Stimulated activated CD8-positive, alpha-beta memory T cell treated with anti-CD3 and anti-CD28 coated beads, Interleukin-4, amount 100 ng/mL, for 1 hour (primary cell): ENCODE measurements at places on chromosomes 1 and 21.

DNA sequence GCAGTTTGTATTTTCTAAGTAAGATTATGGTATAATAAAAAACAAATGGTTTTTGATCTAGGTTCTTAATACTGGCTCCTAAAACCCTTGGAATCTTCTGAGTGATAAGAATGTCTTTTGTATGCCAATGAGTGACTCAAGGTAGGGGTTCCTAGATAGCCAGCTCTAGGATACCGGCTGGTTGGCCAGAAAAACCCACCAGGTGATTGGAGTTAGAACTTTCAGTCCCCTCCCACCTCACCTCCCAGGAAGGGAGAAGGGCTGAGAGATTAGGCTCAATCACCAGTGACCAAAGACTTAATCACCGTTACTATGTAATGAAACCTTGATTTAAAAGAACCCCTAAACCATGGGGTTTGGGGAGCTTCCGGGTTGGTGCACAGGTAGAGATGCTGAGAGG lies 8.7 kb upstream of the BRDT start:
- no peak for DNase-seq

DNA sequence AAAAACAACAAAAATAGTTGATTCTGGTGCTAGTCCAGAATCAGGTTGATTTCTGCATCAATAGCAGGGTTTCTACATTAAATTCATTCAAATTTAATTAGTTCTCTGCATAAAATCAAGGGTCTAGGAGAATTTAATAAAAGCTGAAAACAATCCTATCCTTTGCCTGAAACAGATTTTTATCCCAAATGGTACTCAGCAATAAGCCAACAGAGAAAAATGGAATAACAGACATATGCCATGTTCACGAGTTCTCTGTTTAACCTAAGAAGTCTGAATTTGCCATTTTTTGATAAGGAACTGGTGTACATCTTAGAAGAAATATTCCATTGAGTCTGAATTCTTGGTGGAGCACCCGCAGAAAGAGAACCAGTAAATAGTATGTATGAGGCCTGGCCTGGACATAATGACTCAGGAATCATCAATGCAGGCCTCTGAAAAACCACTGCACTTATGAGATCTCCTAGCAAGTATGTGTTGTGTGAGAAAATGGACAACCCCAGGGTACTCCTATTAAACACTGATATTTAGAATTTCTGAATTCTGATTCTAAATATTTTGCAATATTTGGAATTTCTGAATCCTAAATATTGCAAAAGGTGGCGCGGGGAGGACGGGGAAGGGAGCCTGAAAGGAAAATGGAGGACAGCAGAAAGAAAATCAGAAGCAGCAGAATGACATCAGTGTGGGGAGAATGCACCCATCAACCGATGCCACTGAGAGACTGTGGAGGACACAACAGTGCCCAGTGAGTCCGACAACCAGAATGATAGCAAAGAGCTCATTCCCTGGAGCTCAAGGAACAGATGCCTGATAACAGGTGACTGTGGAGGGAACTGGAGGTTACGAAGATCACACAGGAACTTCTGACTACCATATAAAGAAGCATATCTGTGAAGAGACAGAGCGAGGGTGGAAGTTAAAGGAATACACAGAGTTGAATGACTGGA lies 97.6 kb downstream of the APP start:
- no peak for DNase-seq

DNA sequence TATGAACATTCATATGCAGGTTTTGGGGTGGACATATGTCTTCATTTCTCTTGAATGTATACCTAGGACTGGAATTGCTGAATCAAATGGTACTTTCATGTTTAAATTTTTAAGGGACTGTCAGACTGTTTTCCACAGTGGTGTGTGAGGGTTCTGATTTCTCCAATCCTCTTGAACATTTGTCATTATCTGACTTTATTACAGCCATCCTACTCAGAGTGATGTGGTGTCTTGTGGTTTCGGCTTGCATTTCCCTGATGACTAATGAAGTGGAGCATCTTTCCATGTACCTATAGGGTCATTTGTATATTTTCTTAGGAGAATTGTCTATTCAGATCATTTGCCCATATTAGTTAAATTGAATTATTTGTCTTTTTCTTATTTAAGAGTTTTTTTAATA lies 35.4 kb upstream of the ZNF281 start:
- no peak for DNase-seq

DNA sequence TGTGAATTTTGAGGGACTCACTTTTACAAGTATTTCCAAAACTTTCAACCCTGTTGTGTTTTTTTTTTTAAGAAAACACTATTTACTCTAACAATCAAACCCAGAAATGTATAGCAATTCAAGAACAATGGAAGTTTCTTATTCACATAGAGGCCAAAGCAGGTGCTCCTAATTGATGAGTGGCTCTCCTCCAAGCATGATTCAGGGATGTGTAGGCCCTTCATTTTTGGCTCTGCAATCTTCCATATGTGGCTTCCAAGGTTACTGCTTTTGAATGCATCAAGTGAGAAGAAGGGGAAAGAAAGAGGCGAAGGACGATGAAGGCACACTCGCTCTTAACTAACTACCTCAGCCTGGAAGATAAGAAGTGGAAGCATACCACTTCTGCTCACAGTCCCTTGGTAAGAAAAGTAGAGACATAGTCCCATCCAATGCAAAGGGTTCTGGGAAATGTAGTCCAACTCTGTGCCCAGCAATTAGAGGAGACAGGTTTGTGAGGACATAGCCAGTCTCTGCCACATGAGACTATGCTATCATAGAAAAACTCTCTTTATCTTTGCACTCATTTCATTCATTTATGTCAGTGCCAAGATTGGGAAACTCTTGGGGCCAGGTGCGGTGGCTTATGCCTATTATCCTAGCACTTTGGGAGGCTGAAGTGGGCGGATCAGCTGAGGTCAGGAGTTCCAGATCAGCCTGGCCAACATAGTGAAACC lies 46.0 kb downstream of the OPTC start:
- DNase-seq = no peak

DNA sequence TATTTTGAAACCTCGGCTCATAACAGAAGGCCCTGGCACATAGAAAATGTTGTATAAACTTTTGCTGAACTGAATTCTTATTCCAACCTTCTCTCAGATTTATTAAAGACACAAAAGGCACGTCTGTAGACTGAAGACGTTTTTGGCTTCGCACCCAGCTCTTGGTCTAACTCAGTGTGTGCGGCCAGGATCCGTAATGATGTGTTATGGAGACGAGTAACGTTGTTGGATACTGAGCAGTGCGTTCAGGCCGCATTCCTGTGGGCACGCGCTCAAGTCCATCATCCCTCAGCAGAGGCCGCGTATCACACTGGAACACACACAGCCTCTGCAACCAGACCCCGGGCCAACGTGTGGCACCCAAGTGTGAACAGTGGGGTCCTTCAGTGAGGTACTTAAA lies 154.8 kb upstream of the RAB4A start:
- no peak for DNase-seq

- DNase-seq = no peak
Observed at GRCh38 chr1:184889902-184890301, 84.4 kb downstream of the NIBAN1 start.

GRCh38 chr1:248813546-248813945 lies 12.2 kb downstream of the SH3BP5L start:
- DNase-seq = no peak
